Psoas muscle (tissue), 8 donors: ENCODE measurements at places on chromosomes 12 and 14.

GRCh38 chr14:74415115-74415437 lies 10.9 kb downstream of the SYNDIG1L start:
- DNase-seq = no peak

- no peak for DNase-seq
Measured at GRCh38 chr12:71108355-71108754, 49.4 kb downstream of the TSPAN8 start.

DNA sequence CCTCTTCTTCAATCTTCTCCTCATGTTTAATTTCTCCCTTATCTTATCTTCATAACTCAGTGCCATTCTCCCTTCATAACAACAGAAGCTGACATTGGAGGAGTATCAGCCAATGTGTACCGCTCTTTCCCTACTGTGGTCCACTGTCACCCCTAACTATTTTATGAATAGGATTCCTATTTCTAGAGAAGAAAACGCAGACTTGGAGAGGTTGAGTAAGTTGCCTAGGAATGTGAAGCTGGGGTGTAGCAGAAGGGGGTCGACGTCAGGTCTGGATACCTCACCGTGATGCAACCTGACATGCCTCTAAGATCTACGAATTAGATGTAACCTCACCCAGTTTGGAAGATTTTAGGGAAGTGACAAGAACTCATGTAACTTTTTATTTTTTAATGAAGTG lies 17.1 kb downstream of the LMO3 start:
- no peak for DNase-seq

DNA sequence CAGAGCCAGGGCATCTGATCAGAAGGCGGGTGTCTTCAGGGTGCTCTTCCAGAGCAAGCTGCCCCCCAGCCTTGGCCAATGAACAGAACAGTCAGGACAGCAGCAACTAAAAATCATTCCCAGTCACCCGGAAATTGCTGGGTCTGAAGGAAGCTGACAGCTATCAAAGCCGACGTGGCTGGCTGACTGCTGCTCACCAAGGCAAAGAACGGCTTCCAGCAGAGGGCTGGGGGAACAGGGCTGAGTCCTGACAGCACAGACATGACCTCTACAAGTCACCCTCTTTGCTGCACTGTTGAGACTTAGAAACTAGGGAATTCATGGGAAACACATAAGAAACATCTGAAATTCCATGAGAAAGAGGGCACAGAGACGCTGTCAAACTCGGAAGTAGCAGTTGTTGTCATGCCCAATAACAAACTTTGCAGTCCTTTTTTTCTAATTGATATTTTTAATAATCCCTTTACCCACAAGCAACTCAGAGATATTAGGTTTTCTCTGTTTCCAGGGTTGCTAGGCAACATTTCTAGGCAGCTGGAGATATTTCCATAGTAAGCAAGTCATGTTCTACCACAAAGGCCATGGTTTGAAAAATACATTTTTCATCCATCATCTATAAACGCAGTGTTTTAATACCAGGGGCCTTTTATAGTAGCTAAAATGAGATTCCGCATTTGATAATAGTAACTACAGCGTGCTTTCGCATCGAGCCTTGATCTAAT lies 365.2 kb downstream of the SEC23A start:
- no peak for DNase-seq

DNA sequence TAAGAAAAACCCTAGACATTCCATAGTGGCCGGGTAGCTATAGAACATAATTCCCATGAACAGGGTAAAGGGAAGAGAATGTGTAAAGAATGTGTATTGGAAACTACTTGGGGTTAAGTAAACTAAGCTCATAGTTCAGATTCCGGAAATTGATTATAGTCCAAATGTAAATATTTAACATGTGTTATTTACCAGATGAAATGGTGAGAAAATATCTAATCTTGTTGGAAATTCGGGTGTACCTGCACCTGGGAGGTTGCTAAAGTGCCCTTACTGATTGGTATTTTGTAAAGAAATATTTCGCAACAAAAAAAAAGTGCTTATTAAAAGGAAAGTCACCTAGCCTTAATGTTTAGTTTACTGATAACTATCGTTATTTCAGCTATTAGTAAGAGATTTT lies 14.4 kb downstream of the RASSF9 start:
- DNase-seq = no peak

DNA sequence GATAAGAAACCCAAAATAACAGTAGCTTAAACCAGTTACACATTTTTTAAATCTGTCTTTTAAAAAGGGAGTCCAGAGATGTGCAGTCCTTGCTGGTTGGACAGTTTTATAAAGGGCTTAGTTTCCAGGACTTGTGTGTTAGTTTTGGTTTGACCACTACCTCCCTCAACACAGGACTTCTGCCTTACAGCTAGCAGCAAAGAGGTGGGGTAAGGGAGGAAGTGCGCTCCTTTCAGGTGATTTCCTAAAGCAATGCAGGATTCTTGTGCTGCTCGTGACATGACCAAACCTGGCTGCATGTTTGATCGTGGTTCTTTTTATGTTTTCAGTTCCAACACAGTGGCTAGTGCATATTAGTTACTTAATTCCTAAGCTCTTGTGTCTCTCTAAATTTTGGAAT lies 266.2 kb downstream of the TMTC2 start:
- no peak for DNase-seq

- DNase-seq = no peak
Measured at GRCh38 chr12:32272465-32272864, 126.9 kb upstream of the FGD4 start.

- no peak for DNase-seq
Measured at GRCh38 chr14:73267474-73267873, 30.2 kb downstream of the PAPLN start.

GRCh38 chr12:26937443-26937862 lies 328 bp downstream of the INTS13 start:
- no peak for DNase-seq

DNA sequence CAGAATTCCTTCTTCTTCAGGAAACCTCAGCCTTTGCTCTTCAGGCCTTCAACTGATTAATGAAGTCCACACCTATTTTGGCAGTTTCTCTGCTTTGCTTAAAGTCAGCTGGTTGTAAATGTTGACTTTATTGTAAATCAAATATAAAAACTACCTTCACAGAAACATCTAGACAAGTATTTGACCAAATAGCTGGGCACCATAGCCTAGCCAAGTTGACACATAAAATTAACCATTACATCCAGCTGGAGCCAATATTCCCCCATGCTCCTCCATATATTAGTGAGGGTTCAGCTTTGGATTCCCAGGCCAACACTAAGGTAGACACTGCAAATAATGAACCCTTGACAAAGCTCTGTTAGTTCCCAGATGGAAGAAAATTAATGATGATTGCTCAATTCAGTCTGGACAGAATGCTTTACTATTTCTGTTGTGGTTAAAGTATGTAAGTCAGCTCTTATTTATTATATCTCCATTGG lies 125.5 kb downstream of the ZFP36L1 start:
- no peak for DNase-seq

- DNase-seq = no peak
Measured at GRCh38 chr12:89932954-89933353, 224.3 kb upstream of the ATP2B1 start.

- DNase-seq = no peak
Measured at GRCh38 chr12:56670836-56671235, 17.2 kb downstream of the PTGES3 start.

DNA sequence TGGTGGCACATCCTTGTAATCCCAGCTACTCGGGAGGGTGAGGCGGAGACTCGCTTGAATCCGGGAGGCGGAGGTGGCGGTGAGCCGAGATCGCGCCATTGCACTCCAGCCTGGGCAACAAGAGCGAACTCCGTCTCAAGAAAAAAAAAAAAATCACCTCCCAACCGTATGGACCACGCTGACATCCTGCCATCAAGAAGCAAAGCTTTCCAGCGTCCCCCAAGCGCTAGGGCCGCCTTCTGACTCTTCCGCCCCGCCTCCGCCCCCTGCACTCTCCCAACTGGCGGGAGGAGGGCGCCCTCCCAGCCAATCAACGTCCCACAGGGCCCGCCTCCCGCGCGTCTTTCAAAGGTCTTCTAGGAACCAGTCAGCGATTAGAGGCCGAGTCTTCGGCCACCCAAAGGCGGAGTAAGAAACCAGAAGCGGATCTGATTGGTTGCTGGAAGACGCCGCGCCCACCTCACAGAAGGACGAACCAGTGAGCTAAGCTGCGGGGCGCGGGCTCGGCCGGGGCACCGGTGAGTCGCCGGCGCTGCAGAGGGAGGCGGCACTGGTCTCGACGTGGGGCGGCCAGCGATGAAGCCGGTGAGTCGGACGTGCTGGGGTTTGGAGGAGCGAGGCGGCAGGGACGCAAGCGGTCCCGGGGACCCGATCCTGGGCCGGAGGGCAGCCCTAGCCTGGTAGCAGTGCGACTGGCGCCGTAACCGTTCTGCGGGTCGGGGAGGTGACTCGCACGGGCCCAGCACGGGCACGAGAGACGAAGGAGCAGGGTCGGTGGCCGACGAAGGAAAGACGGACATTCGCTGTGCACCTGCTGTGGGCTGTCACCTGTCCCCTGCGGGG lies at the start of gene CDKN3:
CDKN3 (plus strand) TSS at position 515 of the 843 bp plus-strand sequence; CDS start at position 577, 62 bp downstream.
- DNase-seq = peak; percentile 98
